ENCODE measurements at places on chromosomes 2 and 18. TPM values are rescaled to one million over a fixed set of nuclear protein-coding genes. Genes with fewer than 3 reads are reported as not detected.

- DNase-seq = peak; percentile 49
Observed at GRCh38 chr2:45575881-45576280, 35.2 kb downstream of the SRBD1 start.

Gene RAPH1
- total RNA-seq = 15.1 TPM

DNA sequence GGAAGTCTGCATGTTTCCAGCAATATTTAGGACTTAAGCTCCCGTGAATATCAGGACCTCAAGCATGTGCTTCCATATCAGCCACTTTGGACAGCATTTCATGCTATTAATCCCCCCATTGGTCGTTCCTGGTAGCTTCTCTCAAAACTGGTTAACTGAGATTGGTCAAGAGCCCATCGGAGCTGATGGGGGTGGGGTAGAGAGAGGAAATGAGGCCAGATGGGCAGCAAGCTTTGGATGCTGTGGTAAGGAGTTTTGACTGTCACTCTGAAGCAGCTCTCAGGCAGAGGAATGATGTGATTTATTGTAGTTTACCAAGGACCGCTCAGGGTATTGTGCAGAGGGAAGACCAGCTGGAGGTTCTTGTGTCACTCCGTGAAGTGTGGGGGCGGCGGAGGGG is 81.8 kb downstream of the FAM168B start:
- no peak for DNase-seq

Gene GAREM1
- total RNA-seq = 22.7 TPM

Gene RPS27A
- 472 TPM for total RNA-seq

- no peak for DNase-seq
Observed at GRCh38 chr18:14933964-14934363, 186.0 kb downstream of the ANKRD30B start.

Gene CTIF
- 74.0 TPM for total RNA-seq
